IPS-NIHi11 (cell line): ENCODE measurements at places on chromosomes 5 and 9.

GRCh38 chr9:112112941-112113681, 62.0 kb downstream of the SUSD1 start:
- peak; percentile 60 for DNase-seq

- no peak for DNase-seq
Observed at GRCh38 chr5:159339460-159339859, 9.2 kb upstream of the IL12B start.

- DNase-seq, result no peak
Observed at GRCh38 chr5:119340597-119341218, 15.1 kb upstream of the TNFAIP8 start.

- DNase-seq, result no peak
Observed at GRCh38 chr9:93909242-93909616, 45.9 kb downstream of the BARX1 start.

- no peak for DNase-seq
Observed at GRCh38 chr5:112388739-112389138, 30.3 kb downstream of the EPB41L4A start.
